ENCODE measurements at places on chromosomes 13 and 19.
A peak's percentile ranks its signal among the peaks of the same experiment; 100 is the strongest.

- DNase-seq, result no peak
These were observed 10.3 kb downstream of the COG6 start for GRCh38 chr13:39665763-39666162.

DNA sequence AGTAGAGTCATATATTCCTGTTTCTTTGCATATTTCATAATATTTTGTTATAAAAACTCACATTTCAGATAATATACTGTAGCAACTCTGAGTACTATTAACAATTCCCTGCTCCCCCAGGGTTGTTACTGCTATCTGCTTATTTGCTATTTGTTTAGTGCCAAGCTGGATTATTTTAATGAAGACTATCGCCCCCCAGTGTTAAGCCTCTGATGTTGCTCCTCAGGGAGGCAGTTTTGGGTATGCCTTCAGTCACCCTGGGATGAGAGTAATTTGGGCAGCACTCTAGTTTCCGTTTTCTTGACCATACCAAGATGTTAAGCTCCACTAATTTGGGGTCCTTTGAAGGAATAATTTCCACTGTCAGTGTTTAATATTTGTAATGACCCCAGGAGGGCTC is 46.0 kb downstream of the MICU2 start:
- DNase-seq, result no peak

DNA sequence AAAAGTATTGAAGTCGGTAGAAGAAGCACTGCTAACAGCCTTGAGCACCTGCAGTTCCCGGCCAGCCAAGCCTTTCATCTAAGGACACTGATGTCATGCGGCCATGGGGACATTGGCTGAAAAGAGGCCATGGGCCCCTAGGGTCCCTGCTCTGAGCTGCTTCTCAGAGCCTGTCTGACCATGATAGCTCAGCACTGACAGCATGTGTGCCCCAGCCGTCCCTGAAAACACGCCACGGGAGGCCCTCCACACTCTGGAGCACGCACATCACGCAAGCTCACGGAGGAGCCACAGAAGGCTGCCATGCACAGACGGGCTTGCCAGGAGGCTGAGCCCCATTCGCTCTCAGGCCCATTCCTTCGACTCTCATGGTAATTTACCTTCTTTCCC is 51.8 kb downstream of the MLLT1 start:
- no peak for DNase-seq

DNA sequence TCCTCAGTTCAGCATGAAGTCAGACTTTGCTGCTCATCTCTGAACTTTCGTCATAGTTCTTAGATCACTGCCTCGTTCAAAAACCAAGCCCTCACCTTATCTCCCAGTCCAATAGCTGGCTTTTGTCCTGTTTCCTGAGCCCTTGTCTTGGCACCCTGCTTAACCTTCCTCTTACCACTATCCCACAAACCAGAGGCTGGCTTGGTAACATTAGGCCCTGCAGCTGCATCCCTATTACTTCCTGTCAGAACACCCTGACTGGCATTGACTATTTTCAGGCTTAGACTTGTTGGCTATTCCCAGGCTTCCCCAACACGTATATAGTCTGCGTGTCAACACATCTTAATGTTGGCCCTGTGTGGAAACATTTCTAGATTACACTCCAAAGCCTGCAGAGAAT is 172.4 kb downstream of the VWA8 start:
- DNase-seq, result no peak

GRCh38 chr19:16193466-16193865 is 4.2 kb upstream of the AP1M1 start:
- no peak for DNase-seq

- DNase-seq, result no peak
These were observed 350.4 kb downstream of the MTUS2 start for GRCh38 chr13:29170436-29171082.

DNA sequence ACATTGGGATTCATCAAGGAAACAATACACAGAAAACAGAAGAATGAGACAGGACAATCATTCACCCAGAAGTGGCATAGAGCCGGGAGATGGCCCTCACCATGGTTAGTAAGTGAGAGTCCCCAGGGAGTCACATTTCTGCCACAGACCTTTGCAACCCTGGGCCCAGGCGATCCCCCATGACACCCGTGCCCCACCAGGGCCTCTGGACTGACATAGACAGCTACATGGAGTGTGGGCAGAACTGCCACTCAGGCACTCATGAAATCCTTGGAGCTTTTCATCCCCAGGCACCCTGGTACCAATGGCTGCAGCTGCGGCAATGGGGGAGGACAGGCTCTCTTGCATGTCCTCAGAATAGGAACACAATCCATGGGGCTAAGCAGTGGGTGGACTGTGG is 174.5 kb upstream of the TRPC4 start:
- DNase-seq, result no peak

- DNase-seq, result peak; percentile 77
These were observed 8.0 kb downstream of the RGCC start for GRCh38 chr13:41465241-41465847.

DNA sequence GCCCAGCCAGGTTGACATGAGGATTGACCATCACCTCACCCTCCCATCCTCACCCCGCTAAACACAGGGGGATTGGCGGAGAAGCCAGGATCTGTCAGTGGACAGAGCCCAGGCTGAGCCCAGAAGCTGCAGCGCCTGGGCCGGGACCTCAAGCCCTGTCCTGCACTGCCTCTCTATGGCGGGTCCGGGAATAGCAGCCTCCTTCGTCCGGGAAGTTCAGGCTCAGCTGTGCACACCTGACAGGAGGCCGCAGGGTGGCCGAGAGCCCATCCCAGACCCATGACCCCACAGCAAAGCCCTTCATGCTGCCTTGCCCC is 67.8 kb downstream of the SPACA7 start:
- no peak for DNase-seq

DNA sequence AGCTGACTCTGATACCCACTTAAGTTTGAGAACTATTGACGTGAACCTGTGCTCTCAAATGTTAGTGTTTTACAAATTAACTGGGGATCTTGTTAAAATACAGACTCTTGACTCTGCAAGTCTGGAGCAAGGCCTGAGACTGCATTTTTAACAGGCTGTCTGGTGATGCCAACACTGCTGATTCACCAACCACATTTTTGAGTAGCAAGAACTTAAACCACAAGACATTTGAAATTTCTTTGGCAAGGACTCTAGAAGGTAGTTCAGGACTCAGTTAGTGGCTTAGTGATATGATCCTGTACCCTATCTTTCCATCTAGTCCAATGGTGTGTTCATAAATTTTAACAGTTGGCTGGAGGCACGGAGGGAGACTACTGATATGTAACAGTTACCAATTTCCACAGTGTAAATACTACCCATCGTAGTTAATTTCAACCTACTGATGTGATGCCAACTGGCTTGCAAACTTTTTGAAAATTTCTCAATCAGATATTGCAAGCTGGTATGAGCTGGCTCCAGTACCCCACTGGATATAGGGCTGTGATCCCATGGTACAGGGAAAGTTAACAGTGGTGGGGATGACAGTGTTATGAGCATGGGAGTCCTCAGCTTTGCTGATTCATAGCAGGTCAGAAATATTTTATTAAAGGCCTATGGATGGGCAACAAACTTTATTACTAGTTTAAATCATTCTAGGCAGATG is 255.1 kb downstream of the TBC1D4 start:
- DNase-seq, result no peak

- DNase-seq, result no peak
These were observed 1.6 kb upstream of the PTGIR start for GRCh38 chr19:46626446-46626845.

- no peak for DNase-seq
These were observed 94.6 kb upstream of the RFC3 start for GRCh38 chr13:33723365-33723764.

- no peak for DNase-seq
These were observed 142.5 kb downstream of the ITGBL1 start for GRCh38 chr13:101594936-101595335.

- no peak for DNase-seq
These were observed 66.7 kb downstream of the KATNAL1 start for GRCh38 chr13:30240608-30241007.

Measured in activated T-helper 9 cell treated with anti-CD3 and anti-CD28 coated beads, Interleukin-2, amount 50 U/mL, for 16 hours (primary cell).